ENCODE measurements at places on chromosomes 2 and 18.

GRCh38 chr2:238239543-238239862, 335 bp downstream of the HES6 start:
- DNase-seq = no peak

DNA sequence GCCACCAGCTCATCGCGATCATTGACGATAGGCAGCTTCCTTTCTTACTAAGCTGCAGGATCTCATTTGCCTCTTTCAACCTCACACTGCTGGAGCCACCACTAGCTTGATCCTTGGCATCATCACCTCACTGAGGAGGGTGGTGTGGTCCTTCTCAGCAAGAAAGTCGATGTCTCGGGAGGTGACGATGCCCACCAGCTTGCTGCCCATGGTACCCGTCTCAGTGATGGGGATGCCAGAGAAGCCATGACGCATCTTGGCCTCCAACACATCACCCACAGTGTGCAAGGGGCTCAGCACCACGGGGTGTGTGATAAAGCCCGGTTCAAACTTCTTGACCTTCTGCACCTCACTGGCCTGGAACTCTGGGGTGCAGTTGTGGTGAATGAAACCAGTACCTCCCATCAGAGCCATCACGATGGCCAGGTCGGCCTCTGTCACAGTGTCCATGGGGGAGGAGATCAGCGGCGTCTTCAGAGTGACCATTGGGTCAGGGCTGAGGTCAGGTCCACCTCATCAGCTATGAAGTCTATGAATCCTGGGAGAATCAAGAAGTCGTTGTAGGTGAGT, 22.5 kb downstream of the CFLAR start:
- no peak for DNase-seq

GRCh38 chr2:20150806-20151571, 73.9 kb downstream of the SDC1 start:
- no peak for DNase-seq

DNA sequence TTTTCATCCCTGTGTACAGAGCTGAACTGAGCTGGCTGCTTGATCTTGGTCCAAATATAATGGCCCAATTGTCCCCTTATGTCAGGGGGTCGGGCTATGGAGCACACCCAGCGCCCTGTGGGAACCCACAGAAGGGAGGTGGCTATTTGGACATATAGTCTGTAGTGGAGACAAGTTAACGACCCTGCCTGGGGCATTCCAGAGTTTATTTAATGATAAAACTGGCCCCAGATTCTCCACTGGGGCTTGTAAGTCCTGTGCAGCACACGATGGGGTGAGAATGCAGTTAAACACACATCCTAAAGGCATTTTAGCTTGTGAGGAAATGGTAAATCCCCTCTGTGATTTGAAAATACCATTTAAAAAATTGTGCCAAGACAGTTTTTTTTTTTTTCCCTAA, 72.9 kb downstream of the QPCT start:
- DNase-seq = no peak

DNA sequence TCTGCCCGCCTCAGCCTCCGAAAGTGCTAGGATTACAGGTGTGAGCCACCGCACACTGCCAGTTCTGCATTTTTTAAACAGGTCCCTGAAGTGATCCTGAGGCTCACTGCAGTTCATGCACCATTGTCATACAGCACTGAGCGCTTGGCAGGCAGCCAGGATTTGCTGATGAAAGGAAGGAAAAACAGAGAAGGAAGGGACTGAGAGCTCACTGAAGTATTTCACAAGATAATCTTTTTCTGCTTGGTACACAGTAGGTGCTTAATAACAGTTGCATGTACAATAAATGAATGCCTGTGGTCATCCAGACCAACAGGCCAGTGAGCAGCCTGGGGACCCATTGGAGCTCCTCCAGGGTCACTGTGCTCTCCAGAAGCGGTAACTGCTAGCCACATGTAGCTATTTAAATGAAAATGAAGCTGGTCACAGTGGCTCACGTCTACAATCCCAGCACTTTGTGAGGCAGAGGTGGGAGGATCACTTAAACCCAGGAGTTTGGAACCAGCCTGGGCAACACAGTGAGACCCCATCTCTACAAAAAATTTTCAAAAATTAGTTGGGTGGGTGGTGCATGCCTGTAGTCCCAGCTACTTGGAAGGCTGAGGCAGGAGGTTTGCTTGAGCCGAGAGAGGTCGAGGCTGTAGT, 33.1 kb upstream of the SMAD7 start:
- no peak for DNase-seq

All from CD4-positive, alpha-beta T cell treated with Interleukin-1 beta for 1 hour (primary cell).